ENCODE measurements at places on chromosomes 12 and 14. TPM values are rescaled to one million over a fixed set of nuclear protein-coding genes. Genes with fewer than 3 reads are reported as not detected.

DNA sequence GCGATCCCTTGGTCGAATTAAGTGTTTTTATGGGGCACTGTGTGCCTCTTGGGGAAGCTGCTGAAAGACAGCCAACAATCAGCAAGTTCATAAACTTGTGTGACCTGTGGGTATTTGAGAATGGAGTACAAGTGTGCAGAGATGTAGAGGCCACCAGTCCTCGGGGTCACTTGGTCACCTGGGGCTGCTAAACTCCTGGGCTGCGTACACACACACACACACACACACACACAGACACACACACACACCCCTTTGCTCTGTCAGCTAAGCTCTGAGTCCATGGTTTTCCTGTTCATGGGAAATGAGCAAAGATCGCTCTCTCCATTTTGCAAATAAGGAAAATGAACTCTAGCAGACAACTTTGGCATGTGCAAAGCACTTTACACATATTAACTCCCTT lies 24.5 kb downstream of the DYRK4 start:
- DNase-seq: no peak

The LRRC10 gene
- not detected for total RNA-seq

DNA sequence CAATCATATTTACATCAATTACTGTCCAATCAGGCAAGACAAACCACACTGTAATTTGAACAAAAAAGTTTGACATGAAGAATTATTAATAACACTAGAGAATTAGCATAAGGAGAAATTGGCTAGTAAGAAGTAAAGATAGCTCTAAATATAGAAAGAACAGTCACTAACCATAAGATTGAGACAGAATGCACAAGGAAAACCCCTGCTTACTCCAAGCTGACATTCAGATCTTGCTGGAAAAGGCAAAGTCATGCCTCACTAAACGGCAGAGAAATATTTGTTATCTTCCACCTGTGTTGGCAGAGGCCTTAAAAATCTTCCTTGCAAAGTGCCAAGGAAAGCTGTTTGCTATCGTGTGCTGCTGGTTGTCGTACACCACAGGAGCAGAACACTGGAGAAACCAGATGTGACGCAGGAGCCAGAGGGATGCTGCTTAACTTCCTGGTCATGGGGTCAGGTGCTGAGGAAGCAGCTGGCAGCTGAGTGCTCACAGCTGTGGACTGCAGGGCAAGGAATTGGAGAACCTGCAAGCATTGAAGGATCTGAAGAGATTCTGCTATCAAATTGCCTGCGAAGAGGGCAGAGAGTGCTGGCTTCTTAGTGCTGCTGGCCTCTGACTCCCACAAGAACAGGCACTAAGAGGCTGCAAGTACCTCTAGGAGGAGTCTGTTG lies 1323.3 kb downstream of the LRFN5 start:
- no peak for DNase-seq

The ZDHHC22 gene
- not detected for total RNA-seq

- no peak for DNase-seq
Measured at GRCh38 chr14:69685716-69686115, 74.3 kb downstream of the SUSD6 start.

- no peak for DNase-seq
Measured at GRCh38 chr12:102169922-102170621, 27.6 kb downstream of the PMCH start.

DNA sequence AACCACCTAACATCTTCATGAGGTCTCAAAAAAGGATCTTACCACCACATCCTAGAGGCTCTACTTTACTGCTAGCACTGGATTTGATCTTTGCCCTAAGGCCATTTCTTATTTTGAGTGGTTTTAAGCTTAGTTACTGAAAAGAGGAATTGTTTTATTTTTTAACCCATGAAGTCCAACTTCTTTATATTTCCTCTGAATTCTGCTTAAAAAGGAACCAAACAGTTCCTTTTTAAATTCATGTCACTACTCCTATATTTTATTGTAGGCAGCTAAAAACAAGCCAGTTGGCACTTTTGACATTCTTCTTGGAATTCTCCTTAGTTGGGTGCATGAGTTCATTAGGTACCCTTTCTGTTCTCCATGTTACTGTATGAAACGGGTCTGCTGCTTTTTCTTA lies 76.4 kb downstream of the FGD4 start:
- DNase-seq: no peak

DNA sequence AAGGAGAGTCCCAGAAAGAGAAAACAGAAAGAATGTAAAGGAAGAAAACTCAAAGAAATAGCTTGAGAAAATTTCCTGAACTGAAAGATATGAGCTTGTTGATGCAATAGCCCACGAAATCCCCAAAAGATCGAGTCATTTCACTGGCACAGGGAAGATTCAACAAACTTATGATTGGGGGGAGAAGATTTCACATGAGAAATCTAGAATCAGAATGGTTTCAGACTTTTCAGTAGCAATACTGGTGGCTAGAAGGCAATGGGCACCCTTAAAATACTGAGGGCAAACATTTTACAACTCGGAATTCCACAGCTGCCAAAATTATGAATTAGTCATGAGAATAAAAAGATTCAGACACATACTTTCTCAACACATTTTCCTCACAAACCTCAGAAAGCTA lies 8.9 kb upstream of the KRT7 start:
- DNase-seq: no peak

DNA sequence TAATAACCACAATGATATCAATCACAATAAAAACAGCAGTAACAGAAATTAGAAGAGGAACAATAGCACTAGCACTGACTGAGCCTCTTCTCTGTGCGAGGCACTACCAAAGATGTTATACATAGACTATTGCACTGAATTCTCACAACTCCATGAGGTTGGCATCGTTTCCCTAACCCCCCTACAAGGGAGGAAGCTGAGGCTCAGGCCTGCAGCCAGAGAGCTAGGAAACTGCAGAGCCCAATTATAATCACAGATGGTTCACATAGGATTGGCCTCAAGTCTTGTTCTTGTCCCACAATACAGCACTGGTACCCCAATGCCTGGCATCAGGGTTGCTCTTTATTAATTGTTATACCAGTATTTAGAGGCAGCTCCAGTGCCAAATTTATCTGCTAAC lies 278.0 kb downstream of the CEP128 start:
- no peak for DNase-seq

DNA sequence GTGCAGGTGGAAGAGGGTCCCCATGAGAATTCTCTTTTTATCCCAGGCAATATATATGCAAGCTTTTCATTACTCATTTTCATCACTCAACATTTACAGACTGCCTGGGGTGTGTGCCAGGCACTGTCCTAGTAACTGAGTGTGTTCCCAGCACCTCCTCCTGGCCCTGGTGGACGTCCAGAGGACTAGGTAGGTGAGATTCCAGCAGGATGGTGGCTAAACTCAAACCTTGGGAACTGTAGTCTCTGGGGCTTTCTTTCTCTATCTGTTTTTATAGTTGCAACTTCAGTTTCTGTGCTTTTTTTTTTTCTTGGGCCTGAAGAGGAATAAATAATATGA lies 63.8 kb downstream of the SUSD6 start:
- no peak for DNase-seq

DNA sequence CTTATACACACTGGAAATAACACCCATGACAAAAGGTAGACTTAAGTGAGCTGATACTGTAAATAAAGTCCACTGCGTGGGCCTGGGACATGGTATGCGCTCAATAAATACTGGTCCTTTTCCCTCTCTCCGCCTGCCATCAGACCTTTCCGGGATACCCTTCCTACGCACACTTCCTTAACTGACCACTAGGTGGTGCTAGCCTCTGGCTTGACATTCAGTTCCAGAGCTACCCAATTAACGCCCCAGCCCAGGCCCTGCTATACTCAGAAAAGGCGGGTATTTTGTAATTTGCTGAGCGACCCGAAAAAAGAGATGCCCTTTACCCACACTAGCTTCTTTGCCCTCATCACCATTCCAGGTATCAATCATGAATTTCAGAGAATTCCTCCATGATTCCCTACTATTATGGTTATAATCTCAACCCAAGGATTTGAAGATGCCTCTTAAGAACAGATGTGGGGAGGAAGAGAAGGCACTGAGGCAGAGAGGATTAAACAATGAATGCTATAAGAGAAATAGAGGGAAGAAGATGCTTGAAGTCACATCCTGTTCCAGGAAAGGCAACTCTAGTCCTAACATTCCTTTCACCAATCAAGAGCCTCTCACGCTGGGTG lies 3.9 kb upstream of the LRP1 start:
- DNase-seq: peak; percentile 50

The SCYL2 gene
- total RNA-seq: 40.9 TPM

The KRT6A gene
- total RNA-seq: not detected

Measured in T-helper 17 cell (primary cell).